ENCODE measurements at places on chromosomes 6 and 20.

DNA sequence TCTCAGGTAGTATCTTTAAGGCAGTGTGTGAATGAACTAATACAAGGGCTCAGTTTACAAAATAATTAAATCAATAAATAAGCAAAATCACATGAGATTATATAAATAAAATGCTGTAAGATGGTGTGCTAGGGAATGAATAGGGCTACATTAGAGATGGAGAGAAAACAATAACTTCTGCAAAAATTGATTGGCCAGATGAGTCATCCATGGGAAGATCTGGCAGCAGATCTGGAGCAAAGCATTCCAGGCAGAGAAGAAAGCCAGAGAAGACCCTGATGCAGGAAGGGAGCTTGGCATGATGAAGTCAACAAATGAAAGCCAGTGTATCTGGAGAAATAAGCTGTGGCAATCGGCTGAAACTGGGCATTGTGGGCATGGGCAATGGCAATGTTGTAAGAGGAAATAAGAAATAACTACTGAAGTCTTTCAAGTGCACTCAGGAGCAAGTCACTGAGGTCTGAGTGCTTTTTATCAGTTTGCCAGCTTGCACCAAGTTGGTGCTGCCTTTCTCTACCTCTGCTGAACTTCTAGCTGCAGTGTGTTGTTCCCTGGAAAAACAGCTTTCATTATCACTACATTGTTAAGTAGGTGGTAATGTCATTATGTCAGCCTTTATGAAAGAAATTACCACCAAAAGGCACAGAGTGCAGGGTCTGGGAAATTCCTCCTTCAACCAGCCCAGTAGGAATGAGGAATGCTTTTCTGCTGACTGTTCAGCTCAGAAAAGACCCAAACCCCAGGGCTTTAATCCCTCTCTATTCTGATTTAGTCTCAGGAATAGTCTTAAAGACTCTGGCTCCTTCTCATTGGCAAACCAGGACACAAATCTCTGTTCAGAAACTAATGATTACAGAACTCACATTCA, 231.6 kb downstream of the HTR1B start:
- DNase-seq, result no peak

DNA sequence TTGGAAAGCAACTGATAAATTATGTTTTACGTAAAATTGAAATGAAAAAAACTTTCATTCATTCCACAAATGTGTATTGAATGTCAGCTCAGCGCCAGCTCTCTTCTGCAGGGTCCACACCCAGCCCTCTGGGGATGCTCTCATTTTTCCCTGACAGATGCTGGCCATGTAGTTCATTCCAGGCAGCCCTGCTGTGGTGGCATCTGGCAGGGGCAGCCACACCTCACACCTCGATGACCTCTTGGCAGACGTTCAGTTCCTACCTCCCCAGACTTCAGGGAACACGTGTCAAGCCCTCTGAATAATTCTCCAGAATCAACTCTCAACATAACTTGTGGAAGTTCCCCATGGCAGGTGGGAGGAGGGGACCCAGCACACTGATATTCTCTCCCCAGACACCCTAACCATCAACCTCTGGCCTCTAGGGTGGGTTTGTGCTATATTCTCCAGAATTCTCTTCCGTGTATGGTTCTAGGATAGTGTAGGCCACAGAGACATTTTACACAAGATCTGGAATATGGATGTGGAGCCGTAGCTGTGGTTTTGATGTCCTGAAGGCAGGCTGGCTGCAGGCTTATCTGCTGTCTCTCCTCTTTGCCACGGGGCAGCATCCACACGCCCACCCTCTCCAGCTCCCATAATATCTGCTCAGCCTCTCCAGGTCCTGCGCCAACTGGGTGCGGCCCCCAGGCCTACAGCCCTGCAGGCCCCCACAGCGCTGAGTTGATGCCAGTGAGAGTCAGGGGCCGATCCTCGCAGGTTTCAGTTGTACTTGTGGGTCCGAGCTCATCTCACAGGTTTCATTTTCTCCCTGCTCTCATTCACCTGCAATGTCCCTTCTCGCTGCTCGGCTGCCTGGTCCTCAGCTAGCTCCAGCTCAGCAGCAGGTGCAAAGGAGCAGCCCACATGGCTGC, 175.8 kb upstream of the ARID1B start:
- DNase-seq, result no peak

DNA sequence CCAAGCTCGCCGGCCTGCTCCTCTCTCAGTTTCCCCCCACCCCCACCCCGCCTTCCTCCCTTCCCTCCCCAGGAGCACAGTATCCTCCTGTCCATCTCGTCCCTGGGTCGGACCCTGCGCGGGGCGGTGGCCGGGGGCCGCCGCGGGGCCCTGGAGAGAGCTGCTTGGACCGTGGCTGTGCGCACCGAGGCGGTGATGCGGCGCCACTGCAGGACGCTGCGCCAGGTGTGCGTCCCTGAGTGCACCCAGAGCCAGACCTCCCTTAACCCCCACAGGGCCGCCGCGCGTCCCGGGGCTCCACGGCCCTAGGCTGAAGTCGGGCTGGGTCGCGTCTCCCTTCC, 2.2 kb downstream of the C20orf204 start:
- DNase-seq, result no peak

- peak; percentile 70 for DNase-seq
Measured at GRCh38 chr20:58890518-58891085, 38.1 kb downstream of the GNAS start.

- no peak for DNase-seq
Measured at GRCh38 chr6:15674690-15675386, 12.0 kb upstream of the DTNBP1 start.

- no peak for DNase-seq
Measured at GRCh38 chr20:61748376-61748775, 317.3 kb downstream of the TAF4 start.

GRCh38 chr6:93454533-93454932, 35.2 kb upstream of the EPHA7 start:
- no peak for DNase-seq

DNA sequence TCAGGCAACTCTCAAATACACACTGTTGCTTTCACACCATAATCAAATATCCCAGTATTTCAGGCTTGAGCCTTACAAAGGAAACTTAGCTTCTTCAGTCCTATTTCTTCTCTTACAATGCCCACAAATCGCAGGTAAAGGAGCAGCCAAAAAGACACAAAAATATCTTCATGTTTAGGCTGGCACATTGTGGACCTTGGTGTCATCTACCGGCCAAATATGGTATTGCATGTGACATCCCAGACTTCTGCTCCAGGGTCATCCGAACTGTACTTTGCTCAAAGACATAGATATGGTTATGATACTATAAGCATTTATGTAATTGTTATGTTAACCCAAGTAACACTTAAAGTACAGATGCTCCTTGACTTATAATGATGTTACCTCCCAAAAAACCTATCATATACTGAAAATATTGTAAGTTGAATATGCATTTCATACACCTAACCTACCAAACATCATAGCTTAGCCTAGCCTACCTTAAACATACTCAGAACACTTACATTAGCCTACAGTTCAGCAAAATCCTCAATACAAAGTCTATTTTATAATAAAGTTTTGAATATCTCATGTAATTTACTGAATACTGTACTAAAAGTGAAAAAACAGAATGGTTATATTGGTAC, 4.6 kb downstream of the OR2H2 start:
- no peak for DNase-seq

GRCh38 chr6:137776786-137777686, 90.0 kb upstream of the TNFAIP3 start:
- no peak for DNase-seq

DNA sequence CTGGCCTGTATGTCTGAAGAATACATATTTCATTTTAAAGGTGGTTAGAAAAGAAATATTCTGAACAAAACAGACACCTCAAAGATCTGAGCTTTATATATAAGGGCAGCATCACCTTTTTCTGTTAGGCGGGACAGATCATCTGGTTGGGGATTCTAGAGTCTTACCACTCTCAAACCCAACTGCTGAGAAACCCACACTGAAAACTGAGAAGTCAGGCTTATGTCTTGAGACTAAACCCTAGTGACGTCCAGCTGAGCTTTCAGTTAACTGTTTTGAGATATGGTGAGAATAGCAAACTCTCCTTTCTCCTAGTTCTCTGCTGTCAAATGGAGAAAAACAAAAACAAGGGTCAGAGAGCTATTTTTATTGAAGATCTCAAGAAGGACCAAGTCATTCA, 63.7 kb upstream of the CCN6 start:
- no peak for DNase-seq

DNA sequence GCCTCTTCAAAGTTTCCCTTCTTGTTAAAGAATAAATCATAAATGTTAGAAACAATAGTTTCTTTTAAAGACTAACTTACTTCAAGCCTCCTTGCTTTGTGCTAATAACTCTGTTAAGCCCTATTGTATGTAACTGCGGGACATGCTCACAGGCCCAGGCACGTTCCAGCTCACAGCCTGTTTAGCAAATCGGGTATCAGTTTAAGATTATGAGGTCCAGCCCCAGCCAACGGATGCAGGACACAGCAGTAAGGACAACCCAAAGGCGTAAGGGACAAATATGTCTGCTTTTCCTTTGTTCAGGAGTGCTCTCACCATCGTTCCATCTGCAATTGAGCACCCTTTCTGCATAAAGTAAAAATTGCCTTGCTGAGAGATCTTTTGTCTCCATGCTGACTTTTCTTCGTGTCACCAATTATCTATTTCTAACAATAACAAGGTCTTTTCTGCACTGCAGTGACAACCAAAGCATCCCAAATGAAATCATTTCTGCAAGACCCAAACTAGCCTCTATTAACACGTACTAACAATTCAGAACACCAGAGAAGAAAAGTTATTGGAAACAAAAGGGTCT, 1.4 kb downstream of the C6orf52 start:
- no peak for DNase-seq

- DNase-seq, result no peak
Measured at GRCh38 chr20:33600981-33601380, 61.1 kb upstream of the C20orf144 start.

DNA sequence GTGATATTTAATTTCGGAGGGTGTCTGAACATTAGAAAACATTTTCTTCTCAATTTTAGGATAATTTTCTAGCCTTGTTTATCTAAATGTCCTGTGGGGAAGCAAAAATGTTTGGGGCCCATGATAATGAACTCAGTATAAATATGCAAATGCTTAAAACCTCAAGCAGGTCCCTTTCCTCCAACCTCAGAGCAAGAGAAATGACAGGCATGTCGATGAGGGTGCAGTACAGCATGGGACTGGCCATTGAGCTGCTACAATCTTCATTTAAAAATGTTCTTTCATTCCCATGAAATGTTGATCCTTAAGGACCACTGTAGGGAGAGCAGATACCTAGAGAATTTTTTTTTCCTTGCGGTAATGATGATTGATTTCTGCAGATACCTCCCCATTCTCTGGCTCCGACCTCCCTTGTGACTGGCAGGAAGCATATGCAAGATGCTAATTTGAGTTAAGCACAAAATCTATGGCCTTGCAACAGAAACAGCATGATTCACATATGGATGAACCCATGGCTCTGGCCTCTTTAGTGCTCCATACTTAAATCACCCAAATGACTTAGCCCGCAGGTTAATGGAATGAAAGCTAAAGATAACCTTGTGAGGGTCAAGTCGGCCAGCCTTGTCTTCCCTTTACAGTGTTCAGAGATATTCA, 243.3 kb downstream of the SOX4 start:
- no peak for DNase-seq

DNA sequence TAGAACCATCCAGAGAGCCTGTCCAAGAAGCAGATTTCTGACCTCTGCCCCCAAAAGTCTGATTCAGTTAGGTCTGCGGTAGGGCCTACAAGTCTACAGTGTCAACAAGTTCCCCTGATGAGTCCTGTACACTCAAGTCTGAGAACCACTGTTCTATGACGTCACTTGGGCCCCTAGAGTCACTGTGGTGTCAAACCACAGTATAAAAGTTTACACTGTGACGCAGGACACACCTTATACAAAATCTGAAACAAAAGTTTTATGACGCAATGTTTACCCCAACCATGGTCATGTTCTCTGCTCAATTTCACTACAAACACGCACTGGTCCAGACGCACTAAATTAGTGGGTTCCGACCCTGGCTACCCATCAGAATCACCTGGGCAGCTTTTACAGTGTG, 17.9 kb downstream of the SLA2 start:
- DNase-seq, result no peak

DNA sequence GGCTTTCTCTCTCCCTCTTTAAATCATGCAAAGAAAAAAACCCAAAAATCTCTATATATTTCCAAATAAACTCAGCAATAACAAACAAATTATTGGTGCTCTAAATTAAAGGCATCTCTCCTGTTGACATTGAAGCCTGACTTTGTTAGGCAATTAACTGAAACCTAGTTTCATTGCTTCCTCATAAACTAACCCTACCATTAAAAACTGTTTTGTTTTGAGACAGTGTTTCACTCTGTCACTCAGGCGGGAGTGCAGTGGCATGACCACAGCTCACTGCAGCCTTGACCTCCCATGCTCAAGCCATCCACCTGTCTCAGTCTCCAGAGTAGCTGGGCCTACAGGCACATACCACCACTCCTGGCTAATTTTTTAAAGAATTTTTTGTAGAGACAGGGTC, 34.9 kb downstream of the PIGU start:
- no peak for DNase-seq

- no peak for DNase-seq
Measured at GRCh38 chr6:149935668-149936067, 6.1 kb upstream of the ULBP2 start.

DNA sequence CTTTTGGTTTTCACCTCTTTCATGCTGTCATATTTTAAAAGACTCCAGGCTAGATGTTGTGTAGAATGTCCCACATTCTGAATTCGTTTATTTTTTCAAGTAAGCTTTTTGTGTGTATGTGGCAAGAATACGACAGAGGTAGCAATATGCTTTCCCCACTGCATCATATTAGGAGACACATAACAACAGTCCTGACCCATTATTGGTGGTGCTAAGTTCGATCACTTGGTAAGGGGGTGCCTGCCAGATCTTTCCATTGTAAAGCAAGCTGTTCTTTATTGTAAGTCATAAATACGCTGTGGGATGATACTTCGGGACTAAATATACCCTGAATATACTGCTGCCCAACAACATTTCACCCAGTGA, 588 bp upstream of the NCOA3 start:
- no peak for DNase-seq

GRCh38 chr6:123640567-123641187, 3.9 kb upstream of the TRDN start:
- DNase-seq, result no peak

DNA sequence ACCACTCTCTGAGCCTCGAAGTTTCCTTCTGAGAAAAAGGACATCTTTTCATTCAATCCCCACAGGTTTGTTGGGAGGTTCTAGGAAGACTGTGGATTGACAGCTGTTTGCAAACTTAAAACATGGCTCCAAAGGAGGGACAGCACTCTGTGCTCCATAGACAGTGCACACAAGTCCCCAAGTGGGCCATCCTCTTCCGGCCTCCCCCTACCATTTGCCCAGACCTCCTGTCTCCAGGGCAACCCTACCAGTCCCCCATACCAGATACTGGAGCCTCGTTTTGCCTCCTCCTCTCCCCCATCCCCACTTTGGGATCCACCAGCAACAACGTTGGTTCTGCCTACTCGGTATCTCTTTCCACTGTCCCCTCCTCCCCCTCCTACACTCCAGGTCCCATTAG, 8.5 kb upstream of the DLGAP4 start:
- DNase-seq, result no peak

- DNase-seq, result no peak
Measured at GRCh38 chr6:170165085-170165470, 125.8 kb downstream of the DLL1 start.

GRCh38 chr20:14335052-14335451, 2.4 kb downstream of the FLRT3 start:
- DNase-seq, result no peak

- no peak for DNase-seq
Measured at GRCh38 chr6:129491436-129491835, 218.5 kb downstream of the ARHGAP18 start.

Measured in anterior cingulate cortex (tissue), 58 donors.